ENCODE measurements at places on chromosomes 6 and 20. TPM values are rescaled to one million over a fixed set of nuclear protein-coding genes. Genes with fewer than 3 reads are reported as not detected.

The SNAP91 gene
- 0.35 TPM for total RNA-seq

The NKX2-4 gene
- not detected for total RNA-seq

The CLPSL1 gene
- not detected for total RNA-seq

DNA sequence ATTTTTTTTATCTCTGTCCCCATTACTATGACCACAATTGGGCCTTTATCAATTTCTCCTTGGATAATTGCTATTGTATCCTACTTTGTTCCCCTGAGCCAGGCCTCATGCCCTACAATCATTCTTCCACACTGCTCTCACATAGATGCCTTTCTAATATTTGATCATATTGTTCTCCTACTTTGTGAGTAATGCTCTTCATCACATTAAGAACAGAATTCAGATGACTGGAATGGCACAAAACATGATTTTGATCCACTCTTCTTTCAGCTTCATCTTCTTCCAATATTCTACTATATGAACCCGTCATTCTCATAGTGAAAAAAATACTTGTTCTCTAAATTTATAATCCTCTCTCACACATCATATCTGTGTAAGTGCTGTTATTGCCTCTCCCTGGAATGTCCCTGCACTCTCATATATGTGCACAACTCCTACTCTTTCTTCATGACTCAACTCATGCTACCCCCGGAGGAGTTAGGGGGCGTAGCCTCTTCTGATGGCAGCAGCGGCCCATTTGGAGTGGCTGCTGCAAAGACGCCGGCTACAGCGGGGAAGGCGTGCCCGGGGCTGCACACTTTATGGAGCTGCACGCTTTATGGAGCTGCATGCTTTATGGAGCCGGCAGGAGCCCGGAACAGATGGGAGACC lies 25.3 kb upstream of the HACE1 start:
- H3K4me3 ChIP-seq: no peak overlapping the region
- H3K36me3 ChIP-seq: no peaks in the 10 kb centered on the region
- no peak overlapping the region for H3K27ac ChIP-seq
- DNase-seq: no peak
- no peaks in the 10 kb centered on the region for H3K4me1 ChIP-seq

DNA sequence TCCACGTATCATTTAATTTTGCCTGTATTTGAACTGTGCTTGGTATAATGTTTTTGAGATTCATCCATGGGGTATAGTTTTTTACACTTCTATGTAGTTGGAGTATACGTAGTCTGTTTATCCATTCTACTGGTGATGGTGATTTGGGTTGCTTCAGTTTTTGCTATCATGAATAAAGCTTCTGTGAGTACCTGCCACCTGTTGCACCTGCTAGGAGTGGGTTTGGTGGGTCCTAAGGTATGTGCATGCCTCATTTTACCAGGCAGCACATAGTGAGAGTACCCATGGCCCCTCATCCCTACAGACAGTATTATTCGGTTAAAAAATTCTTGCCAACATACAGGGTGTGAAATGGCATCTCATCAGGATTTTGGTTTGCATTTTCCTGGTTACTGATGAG lies 92.9 kb downstream of the DNAH8 start:
- peaks cover 2% of the 10 kb centered on the region for H3K4me1 ChIP-seq
- no peak overlapping the region for H3K4me3 ChIP-seq
- no peak overlapping the region for H3K27ac ChIP-seq
- no peaks in the 10 kb centered on the region for H3K27me3 ChIP-seq

- no peak overlapping the region for H3K27ac ChIP-seq
- no peak for DNase-seq
- H3K4me1 ChIP-seq: no peaks in the 10 kb centered on the region
These were observed 60.9 kb upstream of the DEFB112 start for GRCh38 chr6:50110587-50110986.

- no peak overlapping the region for H3K27ac ChIP-seq
- 0 out of 2 replicates have a peak, but pooled peaks cover 3% of the 10 kb centered on the region for H3K27me3 ChIP-seq
- H3K4me3 ChIP-seq: no peak overlapping the region
- H3K36me3 ChIP-seq: no peaks in the 10 kb centered on the region
- H3K4me1 ChIP-seq: no peaks in the 10 kb centered on the region
These were observed 154.2 kb upstream of the QKI start for GRCh38 chr6:163260111-163260895.

DNA sequence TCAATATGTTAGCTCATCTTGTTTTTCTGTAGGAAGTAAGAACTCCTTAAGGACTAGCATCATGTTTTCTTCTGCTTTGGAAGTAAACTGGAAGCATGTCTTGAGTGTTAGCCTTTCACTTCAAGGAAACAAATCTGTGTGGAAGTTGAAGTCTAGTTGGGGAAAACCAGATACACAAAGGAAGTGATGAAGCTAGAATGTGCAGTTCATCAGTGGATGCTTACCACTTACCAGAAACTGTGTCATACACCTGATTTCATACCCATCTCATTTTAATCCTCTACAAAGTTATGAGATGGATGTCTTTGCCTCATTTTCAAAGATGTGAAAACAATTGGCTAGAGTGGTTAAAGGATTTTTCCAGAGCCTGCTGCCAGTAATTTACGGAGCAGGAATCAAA lies 75.8 kb downstream of the TMEM170B start:
- H3K4me1 ChIP-seq: no peaks in the 10 kb centered on the region
- no peaks in the 10 kb centered on the region for H3K36me3 ChIP-seq
- H3K4me3 ChIP-seq: no peak overlapping the region
- DNase-seq: no peak
- H3K27ac ChIP-seq: no peak overlapping the region

DNA sequence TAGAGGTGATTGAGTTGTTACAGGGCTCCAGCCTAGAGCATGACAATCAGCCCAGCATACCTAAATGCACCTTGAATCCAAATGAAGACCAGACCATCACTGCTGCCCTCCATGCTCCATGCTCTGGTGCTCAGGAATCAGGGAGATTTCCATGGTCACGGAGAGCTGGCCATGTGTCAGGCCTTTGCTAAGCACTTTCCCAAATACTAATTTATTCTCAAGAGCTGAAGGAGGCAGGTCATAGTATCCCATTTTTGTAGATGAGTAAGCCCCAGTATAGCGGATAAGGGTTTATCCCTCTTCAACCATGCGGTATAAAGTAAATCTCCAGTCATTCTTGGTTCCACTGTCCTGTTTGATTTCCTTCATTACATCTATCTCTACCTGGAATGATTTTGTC lies 240.8 kb downstream of the TFAP2A start:
- H3K27ac ChIP-seq: no peak overlapping the region
- no peak for DNase-seq
- no peak overlapping the region for H3K4me3 ChIP-seq
- no peaks in the 10 kb centered on the region for H3K36me3 ChIP-seq

DNA sequence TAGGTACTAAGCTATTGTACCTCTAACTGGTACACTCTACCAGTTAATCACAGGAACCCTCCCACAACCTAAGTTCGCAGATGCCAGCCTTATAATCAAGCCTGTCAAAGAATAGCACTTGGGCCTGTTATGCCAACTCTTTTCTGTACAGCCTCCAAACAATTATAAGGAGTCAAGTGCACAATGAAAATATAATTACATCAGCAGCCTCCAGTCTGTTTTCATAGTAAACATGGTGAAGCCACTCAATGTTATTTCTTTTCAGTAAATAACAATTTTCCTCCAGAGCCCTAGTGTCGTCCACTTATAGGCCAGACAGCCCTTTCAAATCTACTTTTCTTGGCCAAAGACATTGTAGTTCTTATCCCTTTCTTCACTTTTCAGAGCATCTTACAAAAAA lies 82.7 kb upstream of the CARMIL1 start:
- no peak overlapping the region for H3K4me3 ChIP-seq
- no peaks in the 10 kb centered on the region for H3K27me3 ChIP-seq
- H3K36me3 ChIP-seq: no peaks in the 10 kb centered on the region
- H3K4me1 ChIP-seq: no peaks in the 10 kb centered on the region
- no peak overlapping the region for H3K27ac ChIP-seq

Data from GM12878 (cell line).